ENCODE measurements at places on chromosomes 2 and 18.

GRCh38 chr18:67733088-67733487 lies 216.6 kb upstream of the DSEL start:
- DNase-seq, result no peak

DNA sequence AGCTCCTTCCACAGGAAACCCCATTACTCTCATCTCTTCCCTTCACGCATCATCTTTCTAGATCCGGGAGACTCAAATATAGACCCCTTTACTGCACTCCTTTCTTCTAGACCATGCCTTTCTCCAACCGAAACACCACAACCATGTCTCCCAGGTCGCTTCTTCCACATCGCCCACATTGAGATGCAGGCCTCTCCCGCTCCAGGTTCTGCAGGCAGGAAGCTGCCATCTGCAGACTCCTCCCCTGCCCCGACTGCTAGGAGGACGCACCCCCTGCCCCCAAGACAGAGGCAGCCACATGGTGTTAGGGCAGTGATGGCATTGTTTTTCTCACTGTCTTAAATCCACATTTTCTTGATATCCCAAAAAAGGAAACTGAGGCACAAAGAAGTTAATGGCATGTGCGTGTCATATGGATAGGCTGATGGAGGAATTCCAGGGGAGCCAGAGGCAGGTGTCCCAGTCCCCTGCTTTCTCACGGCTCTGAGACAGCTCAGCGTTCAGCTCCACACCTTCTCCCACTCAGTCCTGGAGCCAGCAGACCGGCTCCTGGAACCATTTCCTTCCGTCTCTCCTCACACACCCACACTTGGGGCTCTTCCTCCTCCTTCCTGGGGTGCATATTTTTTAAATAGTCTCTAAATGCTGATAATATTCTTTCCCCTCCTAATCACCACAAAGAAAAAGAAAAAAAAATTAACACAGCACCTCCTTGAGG lies 438.4 kb downstream of the EIPR1 start:
- no peak for DNase-seq

- no peak for DNase-seq
These were observed 28.2 kb downstream of the DCC start for GRCh38 chr18:52367953-52368742.

- DNase-seq, result no peak
These were observed 49.5 kb upstream of the TMEM87B start for GRCh38 chr2:112005406-112006075.
